ENCODE measurements at places on chromosomes 3 and 15.

DNA sequence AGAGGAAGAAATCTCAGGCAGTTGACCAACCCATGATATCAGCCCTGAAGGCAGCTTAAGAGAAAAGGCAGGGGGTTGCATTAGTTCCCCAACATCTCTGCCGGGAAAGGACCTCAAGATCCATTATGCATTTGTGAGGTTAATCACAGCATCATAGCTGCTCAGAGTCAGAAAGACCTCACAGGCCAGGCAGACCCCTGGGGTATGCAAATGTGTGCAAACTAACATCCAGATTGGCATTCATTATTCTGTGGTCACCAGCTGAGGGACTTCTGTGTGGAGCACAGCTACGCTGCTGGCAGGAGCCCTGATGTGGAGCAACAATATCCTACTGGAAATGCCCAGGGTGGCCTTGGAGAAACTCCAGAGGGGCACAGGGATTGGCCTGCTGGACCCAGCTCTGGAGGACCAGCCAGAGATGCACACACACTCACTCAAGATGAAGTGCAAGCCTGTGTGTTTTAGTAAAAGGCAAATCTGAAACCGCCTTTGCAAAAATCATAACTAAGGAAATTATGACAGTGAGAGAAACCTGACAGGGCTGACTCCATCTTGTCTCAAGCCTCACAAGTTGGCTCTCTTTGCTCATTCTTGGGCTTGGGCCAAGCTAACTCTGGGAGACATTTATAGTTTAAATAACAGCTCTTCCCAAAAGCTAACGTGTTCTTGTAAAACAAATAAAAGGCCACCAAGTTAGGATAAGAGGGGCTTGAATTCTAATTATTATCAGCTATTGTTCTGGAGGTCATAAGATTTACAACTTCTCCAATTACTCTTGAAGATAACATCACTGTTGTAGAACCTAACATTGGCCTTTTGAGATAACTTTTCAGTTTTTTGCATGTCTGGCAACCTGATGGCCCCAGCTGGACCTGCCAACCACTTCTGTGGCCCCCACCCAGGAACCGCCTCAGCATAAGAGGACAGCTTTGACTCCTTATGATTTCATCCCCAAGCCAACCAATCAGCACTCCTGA, 257.1 kb downstream of the UACA start:
- DNase-seq = no peak

DNA sequence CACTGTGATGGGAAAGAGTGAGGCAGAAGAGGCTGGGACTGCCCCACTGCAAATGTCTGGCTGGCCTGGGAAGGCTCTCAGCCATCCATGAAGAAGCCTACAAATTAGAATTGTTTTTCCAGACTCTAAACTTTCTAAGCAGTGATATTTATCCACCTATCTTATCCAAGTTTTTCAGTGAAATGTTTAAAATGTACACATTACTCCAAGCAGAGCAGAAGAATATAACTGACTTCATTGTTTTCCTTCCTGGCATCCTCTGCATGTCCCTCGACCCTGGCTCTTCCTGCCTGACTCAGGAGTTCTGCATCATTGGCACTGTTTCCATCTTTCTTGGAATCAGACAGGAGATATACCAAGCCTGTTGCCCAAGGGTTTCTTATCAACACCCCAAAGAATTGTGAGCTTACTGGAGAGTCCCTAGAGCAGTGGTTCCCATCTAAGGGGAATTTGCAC, 401.5 kb upstream of the PROK2 start:
- DNase-seq = no peak

GRCh38 chr15:77856705-77857346, 220.7 kb downstream of the TBC1D2B start:
- DNase-seq = no peak

- no peak for DNase-seq
Measured at GRCh38 chr3:123159926-123160635, 41.7 kb upstream of the SEC22A start.

DNA sequence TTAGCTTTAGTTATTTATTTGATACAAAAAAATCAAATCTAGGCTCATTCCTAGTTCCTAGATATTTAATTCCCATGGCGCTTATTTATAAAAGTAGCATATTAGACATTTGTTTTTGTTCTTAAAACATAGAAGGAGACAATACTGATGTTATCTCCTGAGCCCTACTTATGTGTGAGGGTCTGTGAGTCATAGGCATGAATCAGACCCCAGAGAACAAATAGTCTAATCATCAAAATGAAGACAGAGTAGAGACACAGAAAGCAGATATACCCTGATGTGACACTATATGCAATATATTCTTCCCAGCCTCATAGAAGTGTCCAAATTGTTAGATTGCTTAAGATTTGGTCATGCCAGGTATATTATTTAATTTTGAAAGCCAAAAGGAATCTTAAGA, 44.9 kb downstream of the PEX5L start:
- DNase-seq = no peak

DNA sequence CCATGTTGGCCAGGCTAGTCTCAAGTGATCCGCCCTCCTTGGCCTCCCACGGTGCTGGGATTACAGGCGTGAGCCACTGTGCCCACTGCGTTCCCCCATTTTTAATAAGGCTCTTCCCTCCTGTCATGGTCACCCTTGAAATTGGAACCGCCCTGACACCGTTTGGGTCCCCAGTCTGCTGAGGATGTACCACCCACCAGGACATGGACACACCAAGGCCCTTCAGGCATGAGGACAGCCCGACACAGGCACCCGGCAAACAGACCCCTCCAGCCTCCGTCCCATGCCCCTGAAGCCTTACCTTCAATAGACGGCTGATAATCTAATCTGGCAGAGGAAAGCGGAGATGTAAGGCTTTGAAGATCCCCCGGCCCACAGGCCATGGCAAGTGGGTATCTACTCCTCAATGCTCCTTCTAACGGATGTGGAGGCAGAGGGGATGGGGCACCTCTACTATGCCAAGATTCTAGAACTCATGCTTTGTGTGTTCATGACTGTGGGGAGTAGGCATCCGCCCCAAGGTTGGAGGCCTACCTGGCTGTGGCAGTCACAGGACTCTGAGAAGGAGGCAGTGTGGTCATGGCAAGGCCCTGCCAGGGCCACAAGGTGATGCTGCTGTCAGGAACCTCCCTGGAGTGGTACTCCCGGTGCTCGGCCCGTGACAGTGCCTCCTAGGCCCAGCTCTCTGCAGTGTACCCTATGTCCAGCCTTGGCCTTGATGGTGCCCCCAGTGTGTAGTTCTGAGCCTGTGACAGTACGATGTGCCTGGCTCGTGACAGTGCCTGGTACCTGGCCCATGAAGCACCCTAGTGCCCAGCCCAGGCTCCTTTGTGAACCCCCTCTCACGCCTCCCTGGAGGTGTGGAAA, 18.6 kb upstream of the PRSS50 start:
- DNase-seq = no peak

- DNase-seq = no peak
Measured at GRCh38 chr3:160055659-160056058, 67.0 kb downstream of the IL12A start.

DNA sequence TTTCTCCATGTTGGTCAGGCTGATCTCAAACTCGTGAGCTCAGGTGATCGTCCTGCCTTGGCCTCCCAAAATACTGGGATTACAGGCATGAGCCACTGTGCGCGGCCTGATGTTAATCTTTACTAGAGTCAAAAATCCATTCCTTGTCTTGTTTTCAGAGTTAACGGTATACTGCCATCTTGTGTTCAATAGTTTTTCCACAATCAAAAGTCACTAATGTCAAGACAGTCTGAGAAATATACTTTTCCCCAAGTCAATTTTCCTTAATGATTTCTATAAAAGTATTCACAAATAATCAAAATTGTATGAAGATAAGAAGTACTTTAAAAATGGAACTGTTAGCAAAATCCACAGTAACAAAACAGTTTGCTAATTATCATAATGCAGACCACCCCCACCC, 8.5 kb downstream of the CRBN start:
- DNase-seq = no peak

- no peak for DNase-seq
Measured at GRCh38 chr3:77071809-77072208, 31.9 kb downstream of the ROBO2 start.

- DNase-seq = no peak
Measured at GRCh38 chr15:28002867-28003266, 96.2 kb downstream of the OCA2 start.

- no peak for DNase-seq
Measured at GRCh38 chr15:55859681-55860080, 116.7 kb upstream of the PRTG start.

- no peak for DNase-seq
Measured at GRCh38 chr15:99423186-99424130, 142.3 kb upstream of the MEF2A start.

DNA sequence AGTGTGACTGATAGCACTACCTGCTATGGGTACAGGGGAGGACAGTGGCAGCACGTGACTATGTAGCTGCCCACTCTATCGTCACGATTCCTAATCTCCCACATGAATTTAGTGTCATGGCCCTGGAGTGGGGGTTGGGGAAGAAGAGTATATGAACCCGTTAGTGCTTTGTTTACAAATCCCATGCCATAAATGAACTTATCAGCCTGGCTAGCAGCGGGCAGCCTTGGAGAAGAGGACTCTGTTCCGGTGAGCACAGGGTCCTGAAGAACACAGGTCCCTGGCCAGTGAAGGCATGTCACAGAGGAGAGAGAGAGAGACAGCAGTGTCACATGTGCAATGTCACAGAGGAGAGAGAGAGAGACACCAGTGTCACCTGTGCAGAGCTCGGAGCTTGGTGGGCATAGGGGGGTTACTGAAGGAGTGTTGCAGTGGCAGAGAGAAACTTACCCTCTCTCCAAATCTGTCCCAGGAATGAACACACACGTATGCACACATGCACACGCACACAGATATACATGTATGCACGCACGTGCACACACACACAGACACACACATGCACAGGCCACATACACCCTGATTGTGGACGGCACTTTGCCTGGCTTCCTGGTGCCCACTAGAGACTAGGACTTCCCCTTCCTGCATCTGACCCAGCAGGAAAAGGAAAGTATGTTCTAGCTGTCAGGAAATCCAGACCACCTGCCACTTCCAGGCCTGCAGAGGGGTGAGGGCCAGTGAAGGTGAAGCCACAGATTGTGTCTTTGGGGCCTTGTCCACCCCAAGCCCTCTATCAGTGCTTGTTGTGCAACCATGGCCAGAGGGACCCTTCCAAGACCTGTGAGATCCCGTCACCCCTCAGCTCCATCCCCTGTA, 26.3 kb downstream of the ITGA11 start:
- no peak for DNase-seq

Data from T-helper 2 cell treated with Interferon-gamma antibody and Interleukin-4, amounts not matched to agents 5 μg/mL and 100 μg/mL, for 36 hours (primary cell).